ENCODE measurements at places on chromosomes 1 and 21.

DNA sequence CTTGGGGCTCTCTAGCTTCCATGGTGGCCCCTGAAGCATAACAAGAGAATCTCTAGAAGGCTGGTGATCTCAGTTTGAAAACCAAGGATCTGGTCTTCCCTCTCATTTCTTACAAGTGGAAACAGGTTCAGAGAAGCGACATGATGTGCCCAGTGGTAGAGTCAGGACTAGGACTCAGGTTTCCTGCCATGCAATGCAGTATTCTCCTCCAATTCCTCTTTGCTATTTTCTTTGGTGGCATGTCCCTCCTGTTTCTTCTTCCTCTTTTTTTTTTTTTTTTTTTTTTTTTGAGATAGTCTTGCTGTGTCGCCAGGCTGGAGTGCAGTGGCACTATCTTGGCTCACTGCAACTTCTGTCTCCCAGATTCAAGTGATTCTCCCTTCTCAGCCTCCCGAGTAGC, 195.6 kb upstream of the C1orf105 start:
- no peak for DNase-seq

- no peak for DNase-seq
These were observed 442 bp upstream of the AHCYL1 start for GRCh38 chr1:109984190-109984455.

DNA sequence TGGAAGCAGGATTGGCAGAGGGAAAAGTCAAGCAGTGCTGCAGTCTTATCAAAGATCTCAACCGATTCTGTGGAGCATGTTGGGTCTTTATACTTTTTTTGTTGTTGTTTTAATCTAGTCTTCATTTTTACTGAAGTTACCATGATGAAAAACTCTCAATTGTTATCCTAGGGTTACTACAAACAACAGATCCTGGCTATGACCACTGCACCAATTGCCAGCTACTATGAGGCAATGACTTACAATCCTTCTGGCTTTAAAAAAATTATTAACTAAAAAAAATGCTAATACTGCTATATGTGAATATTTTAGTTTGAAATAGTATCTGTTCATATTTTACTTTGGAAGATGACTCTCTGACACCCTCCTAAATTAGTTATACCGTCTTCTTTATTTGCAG, 145.9 kb downstream of the CNIH3 start:
- DNase-seq = no peak

- DNase-seq = no peak
These were observed 612.0 kb downstream of the MATN1 start for GRCh38 chr1:30111431-30111830.

- DNase-seq = peak; percentile 70
These were observed 139.9 kb downstream of the DHRS3 start for GRCh38 chr1:12477936-12478611.

DNA sequence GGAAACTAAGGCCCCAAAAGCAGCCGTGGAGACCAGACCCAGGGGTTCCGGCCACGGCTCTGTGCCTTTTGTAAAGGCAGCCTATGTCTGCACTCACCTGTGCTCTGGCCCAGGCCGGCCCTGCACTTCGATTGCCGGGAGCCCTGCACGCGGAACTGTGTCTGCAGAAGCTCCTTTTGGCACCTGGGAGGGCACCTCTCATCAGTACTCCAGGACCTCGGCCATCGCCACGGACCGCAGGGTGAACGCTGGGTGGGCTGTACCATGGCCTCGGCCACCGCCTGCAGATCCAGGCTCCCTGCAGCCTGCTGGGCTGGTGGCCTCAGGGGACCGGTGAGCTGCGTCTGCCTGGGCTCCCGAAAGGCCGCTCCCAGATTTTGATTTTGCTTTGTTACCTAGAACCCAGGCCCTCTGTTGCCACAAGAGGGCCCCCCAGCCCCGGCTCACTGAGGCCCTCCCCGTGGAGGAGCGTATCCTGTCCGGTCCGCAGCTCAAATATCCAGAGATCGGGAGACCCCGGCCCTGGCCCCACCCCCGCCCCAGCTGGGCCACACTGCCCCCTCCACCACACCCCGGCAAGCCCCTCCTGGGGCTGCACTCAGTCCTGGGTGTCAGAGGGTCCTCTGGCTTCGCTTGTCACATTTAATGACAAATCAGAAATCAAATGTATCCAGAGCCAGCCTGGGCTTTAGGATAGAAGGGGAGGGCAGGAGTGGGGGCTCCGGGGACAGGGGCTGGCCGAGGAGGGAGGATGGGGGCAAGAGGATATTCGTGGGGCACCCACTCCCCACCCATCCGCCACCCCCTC, 60.2 kb upstream of the PDE9A start:
- DNase-seq = no peak

GRCh38 chr1:244191581-244191980, 140.5 kb downstream of the ZBTB18 start:
- DNase-seq = no peak

GRCh38 chr1:72366466-72366865, 84.1 kb upstream of the NEGR1 start:
- peak; percentile 70 for DNase-seq

DNA sequence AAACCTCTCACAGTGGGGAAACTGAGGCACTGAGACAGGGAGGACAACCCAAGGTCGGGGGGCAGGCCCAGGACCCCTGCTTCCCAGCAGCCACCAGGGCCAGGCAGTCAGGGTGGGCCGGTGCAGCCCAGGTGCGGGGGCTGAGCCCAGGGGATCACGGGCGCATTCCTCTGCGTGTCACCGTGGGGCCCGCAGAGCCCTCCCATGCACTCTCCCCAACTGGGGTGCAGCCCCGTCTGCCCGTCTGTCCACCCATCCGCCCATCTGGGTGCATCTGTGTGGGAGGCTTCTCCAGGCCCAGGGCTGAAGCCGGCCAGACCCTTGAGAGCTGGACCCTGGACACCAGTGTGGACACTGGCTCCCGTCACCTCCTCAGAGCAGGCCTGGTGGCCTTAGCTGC, 2.9 kb upstream of the PLCH2 start:
- DNase-seq = no peak

GRCh38 chr1:201361652-201362504, 15.6 kb downstream of the TNNT2 start:
- DNase-seq = no peak

GRCh38 chr1:196412326-196412725, 195.9 kb downstream of the KCNT2 start:
- no peak for DNase-seq

DNA sequence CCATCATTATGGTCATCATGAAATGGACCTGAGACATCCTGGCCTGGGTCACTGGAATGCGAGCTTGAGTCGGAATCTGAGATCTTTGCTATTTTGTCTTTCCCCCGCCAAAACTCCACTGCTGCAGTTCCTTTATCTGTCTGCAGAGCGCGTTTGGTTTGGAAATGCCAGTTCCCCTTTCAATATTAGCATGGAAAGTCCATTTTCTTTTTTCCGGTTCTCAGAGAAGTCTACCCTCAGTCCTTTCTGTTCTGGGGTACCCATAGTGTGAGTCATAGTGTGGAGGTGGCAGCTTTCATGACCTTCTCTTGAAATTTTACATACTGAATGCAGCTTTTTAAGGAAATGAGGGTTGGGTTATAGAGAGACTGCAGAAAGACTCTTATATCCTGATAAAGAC, 14.6 kb downstream of the CACNA1E start:
- DNase-seq = no peak

DNA sequence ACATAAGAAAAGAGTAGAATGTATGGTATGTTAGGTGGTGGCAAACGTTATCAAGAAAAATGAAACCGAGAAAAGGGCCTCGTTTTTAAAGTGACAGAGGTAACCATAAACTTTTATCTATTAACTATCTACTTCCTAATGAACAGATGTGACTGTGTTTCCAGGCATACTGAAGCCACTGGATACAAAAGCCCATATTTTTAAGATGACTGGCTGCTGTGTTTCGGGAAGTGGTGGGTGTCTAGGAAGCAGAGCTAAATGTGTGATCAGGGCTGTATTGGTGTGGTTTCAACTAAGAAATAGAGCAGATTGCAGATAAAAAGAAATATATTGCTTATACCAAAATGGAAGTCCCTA, 71.8 kb downstream of the CHRM3 start:
- DNase-seq = no peak

DNA sequence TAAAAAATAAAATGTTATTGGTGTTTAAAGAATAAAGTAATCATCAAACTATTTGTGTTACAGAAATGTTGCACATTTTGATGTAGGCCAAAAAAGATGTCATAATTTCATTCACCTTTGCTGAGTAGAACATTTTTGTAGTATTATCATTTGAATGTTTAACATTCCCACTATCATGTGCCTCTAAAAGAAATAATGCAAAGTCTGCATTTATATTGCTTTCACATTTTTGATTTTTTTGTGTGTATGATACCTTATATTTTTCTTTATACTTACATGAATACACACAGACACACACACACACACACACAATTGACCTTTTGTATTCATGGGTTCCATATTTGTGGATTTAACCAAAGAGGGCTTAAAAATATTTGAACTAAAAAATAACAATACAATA, 544.2 kb upstream of the ZRANB2 start:
- DNase-seq = no peak

DNA sequence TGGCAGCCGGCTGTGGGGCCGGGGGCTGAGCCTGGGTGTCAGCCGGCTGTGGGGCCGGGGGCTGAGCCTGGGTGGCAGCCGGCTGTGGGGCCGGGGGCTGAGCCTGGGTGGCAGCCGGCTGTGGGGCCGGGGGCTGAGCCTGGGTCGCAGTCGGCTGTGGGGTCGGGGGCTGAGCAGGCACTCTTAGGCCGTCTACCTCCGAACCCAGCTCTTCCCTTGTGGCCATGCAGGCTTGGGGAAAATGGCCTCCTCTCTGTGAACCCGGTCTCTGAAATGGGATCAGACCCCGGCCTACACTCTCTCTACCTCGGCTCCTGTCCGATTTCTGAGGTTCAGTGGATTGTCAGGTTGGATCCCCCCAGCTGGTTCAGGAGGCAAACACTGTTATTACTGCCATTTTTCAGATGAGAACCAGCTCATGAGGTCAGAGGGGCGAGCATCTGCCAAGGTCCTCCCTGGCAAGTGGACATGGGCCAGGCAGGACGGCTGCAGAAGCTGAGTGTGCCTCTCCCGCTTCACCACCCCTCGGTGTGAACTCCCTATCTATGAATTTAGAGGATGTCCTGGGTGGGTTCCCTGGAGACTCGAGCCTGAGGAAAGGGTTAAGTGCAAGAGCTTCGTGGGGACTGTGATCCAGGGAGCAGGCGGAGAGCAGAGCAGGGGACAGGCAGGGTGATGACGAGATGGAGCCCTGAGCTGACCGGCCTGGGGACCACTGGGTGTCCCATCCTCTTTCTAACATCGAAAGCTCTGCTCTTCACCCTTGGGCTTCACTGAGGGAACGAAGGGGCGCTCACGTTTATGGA, 10.9 kb upstream of the COL18A1 start:
- no peak for DNase-seq

GRCh38 chr1:238331557-238331956, 440.8 kb upstream of the ZP4 start:
- DNase-seq = no peak

DNA sequence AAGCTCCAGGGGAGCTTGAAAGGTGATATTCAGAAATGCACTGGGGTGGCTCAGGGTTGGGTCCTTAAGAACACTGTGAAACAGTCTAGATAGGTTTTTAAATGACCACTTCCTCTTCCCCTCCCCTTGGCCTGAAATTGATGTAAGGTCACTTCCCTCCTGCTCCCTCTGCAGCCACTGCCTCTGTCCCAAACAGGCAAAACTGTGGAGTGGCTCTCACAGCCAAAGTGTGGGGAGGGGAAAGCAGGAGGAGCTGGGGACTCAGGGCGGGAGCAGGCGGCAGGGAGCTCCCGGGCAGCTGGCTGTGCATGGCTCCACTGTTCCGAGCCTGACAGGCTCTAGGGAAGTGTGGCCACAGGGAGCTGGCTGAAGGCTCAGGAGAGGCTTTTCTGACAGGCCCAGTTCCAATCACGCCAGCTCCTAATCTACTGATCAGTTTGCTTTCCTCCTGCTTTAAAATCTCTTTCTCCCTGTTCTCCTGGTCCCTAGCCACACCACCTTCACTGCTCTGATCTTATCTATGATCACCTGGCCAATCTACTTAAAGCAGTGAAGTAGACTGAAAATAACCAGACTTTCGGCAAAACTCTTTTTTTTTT, 5.1 kb upstream of the CSRP1 start:
- no peak for DNase-seq

- no peak for DNase-seq
These were observed 75.0 kb upstream of the DUSP10 start for GRCh38 chr1:221816899-221817298.

GRCh38 chr1:28374297-28374696, 4.8 kb downstream of the PHACTR4 start:
- no peak for DNase-seq

GRCh38 chr1:216416488-216416887, 6.8 kb downstream of the USH2A start:
- DNase-seq = peak; percentile 91

- DNase-seq = no peak
These were observed 12.0 kb downstream of the CAPN2 start for GRCh38 chr1:223724376-223724775.

- no peak for DNase-seq
These were observed 1.9 kb downstream of the ANKRD34A start for GRCh38 chr1:145962157-145963102.

- no peak for DNase-seq
These were observed 1.4 kb upstream of the RABIF start for GRCh38 chr1:202890392-202890791.

DNA sequence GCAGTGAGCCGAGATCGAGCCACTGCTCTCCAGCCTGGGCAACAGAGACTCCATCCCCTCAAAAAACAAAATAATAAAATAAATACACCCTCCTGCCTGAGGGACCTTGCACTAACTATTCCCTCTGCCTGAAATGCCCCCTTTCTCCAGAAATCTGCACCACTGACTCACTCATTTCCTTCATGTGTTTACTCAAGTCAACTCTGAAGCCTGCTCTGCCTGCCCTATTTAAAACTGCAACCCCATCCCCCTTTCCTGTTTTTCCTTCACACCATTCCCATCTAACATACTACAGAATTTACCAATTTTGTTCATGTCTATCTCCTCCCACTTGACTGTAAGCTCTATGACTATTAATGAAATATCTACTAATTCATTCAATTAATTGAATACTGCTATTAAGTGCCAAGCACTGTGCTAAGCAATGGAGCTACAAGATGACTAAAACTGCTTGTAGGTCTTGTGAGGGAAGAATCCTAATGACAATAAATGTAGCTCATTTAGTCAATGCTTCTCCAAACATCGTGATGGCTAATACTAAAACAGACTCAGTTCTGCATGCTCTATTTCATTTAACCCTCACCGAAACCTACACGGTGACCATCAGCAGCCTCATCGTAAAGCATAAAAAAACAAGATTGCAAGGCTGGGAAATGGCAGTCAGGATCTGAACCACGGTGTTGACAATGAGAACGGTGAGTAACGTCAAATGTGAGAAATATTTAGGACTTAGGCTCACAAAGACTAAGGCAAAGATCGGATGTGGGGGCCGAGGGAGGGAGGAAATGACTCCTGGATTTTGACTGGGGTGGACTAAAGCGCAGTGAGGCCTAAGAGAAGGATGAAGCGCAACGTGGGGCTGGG, 749 bp upstream of the TMEM39B start:
- DNase-seq = no peak

DNA sequence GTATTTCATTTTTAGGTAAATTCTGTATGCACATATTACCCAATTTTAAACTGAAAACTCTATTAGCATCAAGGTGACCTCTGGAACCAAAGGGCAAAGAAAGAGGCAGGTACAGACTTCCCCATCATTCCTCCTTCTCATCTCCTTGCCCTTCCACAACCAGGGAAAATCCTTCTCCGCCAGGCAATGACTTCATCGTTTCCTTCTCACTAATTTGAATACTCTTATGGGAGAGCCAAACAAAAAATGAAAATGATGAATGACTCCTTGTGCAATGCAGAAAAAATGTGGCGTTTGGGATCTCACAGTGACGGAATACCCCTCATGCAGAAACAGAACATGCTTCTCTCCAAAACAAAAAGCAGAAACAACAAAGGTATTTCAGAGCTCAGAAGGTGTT, 83.7 kb downstream of the HLCS start:
- no peak for DNase-seq

GRCh38 chr1:162077648-162078299, 8.3 kb downstream of the NOS1AP start:
- DNase-seq = no peak
